ENCODE measurements at places on chromosomes 2 and 18.

GRCh38 chr2:231604101-231604684 is 11.5 kb downstream of the TEX44 start:
- no peak for DNase-seq

DNA sequence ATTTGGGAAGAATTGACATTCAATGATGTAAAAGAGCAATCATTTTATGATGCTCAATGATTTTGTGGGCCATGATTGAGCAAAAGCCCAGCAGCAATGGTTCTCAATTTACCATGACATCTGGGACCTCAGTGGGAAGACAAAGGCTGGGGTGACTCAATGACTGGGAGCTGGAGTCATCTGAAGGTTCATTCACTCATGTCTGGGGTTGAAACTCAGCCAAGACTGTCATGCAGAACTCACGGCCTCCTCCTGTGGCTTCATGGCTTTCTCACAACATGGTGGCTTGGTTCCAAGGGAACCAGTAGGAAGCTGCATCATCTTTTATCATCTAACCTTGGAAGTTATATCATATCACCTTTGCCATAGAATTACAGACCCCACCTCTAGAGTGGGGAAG is 45.1 kb upstream of the CD226 start:
- DNase-seq, result no peak

- no peak for DNase-seq
Observed at GRCh38 chr2:216679658-216680024, 15.7 kb downstream of the IGFBP5 start.

DNA sequence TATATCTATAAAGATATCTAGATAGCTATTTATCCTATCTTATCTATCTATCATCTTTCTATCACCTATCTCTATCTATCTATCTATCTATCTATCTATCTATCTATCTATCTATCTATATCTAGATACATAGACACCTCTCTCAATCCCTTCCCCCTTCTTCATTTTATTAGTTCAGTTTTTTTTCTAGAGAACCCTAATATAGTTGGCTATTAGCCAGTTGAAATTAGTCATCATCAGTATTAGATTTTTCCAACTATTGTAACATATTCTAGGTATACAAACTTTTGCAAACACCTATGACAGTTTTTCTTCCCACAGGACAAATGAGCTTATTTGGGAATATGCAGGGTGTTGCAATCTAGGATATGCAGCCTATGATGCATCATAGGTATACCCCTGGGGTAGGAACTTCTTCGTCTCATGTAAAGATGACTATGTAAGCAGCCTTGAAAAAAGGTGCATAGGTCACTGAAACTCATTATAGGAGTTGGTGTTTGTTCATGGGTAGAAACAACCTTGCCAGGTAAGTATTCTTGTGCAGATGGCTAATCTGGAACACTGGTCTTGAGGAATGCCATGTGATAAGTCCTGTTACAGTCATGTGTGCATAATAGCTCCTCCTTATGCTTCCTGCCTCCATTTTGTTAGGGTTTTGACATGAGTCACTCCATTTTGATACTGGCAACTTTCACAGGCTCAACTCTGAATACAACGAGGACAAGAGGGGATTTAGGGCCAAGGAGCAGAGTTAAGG is 160.7 kb upstream of the ZSWIM2 start:
- DNase-seq, result no peak

DNA sequence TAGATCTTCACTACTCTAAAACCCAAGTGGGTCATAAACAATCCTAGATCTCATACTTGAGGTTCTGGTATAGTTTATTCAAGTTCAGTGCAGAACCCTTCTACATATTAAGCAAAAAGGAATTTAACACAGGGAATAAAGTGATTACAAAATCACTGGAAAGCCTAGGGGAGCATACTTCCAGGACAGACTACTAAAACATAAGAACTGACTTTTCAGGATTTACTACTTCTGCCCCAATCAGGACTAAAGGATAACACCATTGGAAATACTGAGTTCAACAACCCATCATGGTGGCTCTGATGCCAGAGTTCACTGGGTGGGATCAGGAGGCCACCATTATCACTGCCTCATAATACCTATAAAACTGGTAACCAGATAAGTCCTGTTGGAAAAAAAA is 123.6 kb downstream of the DNAH7 start:
- DNase-seq, result no peak

DNA sequence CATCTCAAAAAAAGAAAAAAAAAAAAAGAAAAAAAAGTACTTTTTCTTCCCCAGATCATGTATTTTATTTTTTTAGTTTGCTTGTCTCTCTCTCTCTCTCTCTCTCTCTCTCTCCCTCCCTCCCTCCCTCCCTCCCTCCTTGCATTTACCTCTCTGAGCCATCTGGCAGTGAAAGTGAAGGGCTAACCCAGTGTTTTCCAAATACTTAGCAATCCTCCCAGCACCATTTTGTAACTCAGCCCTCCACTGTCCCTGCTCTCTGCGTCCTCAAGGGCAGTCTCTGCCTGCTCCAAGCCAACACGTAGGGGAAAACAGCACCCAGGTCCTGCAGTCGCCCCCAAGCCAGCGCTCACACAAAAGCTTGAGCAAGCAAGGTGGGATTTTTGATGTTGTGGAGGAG is 19.6 kb upstream of the TEX44 start:
- DNase-seq, result no peak

DNA sequence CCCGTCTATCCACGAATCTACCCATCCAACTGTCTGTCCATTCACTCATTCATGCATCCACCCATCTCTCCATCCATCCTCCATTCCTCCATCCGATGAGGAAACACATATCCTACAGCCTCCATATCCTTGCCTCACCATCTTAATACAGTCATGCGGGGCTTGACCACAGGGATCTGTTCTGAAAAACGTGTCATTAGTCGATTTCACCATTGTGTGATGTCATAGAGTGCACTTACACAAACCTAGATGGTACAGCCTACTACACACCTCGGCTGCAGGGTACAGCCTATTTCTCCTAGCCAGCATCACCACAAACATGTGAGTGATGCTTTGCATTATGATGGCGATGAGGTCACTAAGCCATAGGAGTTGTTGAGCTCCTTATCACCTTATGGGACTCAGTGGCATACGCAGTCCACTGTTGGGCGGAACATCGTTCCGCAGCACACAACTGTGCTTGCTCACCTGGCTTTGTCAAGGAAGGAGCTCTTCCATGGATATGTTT is 1.9 kb upstream of the NT5DC4 start:
- no peak for DNase-seq

- DNase-seq, result no peak
Observed at GRCh38 chr18:8976606-8977005, 125.9 kb upstream of the NDUFV2 start.

GRCh38 chr18:212780-213179 is 54.4 kb downstream of the USP14 start:
- no peak for DNase-seq

DNA sequence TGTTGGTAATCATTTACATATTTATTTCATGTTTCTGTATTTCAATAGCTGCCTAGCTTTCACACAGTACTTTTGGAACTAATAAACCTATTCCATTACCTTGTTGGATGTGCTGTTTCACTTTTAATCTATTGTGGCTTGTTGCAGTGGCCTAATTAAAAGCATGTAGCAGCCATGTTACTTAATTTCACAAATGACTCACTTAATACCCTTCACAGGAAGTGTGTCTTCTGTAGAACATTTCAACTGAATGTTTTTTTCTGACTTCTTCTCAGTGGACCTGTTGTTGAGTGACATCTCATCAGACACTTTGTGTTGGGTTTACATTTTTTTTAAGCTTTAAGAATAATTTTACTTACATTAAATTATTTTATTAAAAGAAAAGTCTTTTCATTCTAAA is 260.5 kb upstream of the THUMPD2 start:
- no peak for DNase-seq

GRCh38 chr2:205539603-205540002 is 142.7 kb upstream of the NRP2 start:
- no peak for DNase-seq

- no peak for DNase-seq
Observed at GRCh38 chr18:26215247-26215970, 10.8 kb upstream of the TAF4B start.

DNA sequence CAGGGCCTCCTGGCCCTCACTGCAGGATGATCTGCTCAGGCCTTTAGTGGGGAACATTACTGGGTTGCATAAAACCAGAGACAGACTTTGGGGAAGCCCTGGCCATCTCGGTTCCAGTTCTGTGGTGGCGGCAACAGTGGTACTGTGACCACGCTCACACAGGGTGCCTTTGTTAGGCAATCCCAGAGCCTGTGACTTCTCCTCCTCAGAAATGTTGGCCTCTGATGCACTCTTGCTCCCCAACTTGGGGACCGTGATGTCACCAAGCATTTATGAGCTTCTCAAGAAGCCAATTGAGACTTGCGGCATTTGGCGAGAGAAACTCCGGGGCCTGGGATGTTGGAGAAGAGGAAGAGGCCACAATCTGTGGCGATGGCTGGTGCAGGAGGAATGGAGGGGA is 80.9 kb upstream of the PKDCC start:
- no peak for DNase-seq
